Anterior cingulate cortex (tissue), 58 donors: ENCODE measurements at places on chromosomes 5 and 9.

DNA sequence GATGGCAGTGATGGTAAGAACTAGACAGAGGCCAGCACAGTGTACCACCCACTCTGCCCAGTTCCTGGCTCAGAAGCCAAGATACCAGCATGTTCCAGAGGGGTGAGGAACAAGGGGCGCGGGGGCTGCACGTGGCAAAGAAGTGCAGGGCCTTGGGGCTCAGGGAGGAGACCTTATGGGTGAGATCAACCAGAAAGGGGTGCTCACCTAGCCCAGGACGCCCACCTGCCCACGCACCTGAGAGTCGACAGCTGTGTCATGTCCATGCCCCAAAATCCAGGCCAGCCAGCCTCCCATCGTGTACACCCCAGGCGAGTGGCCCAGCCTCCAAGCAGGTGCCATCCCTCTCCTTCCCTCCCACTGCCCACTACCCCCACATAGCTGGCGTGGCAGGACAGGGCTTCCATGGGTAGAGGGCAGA is 34.9 kb downstream of the BICD2 start:
- no peak for DNase-seq

GRCh38 chr9:136499935-136500910 is 17.4 kb upstream of the SEC16A start:
- DNase-seq: no peak

- no peak for DNase-seq
Observed at GRCh38 chr9:20573023-20573422, 49.3 kb downstream of the MLLT3 start.

- DNase-seq: no peak
Observed at GRCh38 chr5:125786021-125786420, 637.2 kb upstream of the GRAMD2B start.

- no peak for DNase-seq
Observed at GRCh38 chr5:12110629-12111028, 206.4 kb upstream of the CTNND2 start.

GRCh38 chr5:143248822-143249579 is 154.5 kb downstream of the NR3C1 start:
- no peak for DNase-seq

DNA sequence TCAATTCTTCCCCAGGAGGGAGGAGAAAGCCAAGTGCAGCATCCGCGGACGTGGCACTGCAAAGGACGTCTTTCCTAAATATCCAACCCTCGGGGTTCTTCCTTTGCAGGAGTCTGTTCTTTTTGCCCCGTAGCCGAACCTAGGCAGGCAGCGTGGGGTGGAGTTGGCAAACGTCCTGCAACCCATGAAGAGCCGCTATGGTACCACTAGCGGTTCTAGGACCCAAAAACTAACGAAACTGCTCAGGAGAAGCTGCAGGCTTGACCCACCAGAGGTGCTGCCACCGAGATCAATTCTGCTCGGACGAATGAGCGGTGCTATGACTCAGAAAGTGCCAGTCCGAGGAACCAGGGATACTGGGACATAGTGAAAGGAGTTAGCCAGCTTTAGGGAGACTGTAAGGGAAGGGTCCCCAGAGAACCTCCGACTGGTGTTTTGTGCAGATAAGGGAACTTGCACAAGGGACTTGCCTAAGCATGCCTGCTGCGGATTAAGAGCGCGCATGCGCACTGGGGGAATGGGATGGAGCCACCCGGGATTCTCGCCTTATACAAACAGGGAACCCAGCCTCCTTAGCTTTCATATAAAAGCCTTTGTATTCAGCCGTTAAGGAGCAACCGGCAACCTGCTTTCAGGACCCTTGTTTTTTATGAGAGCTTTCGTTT is 32.7 kb downstream of the ANXA2R start:
- DNase-seq: peak; percentile 40

- DNase-seq: no peak
Observed at GRCh38 chr9:75935591-75935990, 45.1 kb downstream of the PCSK5 start.

DNA sequence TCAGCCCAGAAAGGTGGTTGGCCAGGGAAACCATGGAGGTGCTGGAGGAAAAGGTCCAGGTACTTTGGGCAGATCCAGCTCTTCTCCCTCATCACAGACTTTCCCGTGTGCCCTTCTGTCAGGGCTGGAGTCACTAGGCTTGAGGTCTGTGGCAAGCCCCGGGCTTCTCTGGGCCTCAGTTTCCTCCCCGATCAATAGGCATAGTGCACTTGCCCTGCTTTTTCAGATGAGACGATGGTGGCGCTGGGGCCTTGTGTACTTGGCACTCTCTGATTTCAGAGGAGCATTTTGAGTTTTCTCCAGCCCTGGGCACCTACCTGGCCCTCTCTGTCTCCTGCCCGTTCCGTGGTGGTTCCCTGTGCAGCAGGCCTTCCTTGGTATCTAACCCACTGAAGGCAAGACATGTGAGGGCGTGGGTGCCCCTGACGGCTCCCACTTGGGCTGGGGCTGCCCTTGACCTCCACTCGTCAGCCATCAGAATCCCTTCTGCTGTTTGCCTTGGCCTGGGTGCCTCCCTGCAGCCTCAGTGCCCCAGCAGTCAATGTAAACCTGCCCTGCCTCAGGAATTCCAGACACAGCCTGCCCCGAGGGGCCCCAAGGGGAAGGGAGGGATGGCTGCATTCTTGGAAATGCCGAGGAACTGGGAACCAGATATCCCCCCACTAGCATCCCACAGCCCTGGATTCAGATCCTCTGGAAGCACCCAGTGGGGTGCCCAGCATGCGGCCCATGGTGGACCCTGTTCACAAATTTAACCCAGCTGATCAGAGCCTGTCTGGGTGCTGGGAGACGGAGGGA is 66.3 kb upstream of the COL5A1 start:
- no peak for DNase-seq

DNA sequence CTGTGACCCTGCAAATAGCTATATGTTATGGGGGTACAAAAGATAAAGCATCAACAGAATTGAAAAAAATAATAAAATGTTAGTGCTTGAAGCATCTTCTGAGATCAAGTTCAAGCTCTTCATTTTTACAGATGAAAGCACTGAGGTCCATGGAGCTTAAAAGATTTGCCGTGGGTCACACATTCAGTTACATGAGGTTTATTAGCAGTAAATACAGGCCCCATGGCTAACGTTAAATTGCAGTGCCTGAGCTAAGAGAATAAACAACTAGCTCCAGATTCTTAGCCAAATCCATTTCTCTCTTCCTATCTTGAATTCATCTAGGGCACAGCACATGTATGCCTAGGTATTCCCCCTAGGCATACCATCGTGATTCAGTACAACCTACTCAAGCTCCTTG is 2052.7 kb upstream of the C9orf72 start:
- DNase-seq: no peak

- DNase-seq: no peak
Observed at GRCh38 chr5:168216989-168217388, 74.5 kb upstream of the WWC1 start.

DNA sequence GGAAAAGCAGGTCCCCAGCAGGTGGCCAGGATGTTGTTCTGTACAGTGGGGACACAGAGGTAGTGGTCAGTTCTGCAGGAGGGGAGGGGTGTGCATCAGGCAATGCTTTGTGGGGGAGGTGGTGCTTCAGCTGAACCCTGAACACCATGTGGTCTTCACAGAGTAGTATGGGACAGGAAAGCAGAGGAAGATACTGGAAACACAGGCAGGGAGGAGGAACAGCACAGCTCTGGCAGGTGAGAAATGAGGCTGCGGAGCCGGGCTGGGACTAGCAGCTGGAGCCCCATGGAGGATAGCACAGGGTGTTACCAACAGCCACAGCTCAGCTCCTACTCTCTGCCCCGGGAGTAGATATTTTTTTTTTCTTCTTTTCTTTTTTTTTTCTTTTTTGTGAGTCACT is 161.5 kb downstream of the ENTREP1 start:
- no peak for DNase-seq

GRCh38 chr5:63928451-63928850 is 33.8 kb downstream of the HTR1A start:
- DNase-seq: no peak

GRCh38 chr5:14767735-14768507 is 103.4 kb downstream of the OTULIN start:
- DNase-seq: no peak

DNA sequence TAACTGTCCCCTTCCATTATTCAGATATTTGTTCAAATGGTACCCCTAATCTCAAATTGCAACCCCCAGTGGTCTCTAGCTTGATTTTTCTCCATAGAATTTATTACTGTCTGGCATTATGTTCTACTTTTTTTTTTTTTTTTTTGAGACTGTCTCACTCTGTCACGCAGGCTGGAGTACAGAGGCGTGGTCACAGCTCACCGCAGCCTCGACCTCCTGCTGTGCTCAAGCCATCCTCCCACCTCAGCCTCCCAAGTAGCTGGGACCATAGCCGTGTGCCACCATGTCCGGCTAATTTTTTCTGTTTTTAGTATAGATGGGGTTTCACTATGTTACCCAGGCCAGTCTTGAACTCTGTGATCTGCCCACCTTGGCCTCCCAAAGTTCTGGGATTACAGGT is 2.0 kb upstream of the REEP5 start:
- no peak for DNase-seq

GRCh38 chr5:115460472-115460871 is 84.1 kb downstream of the FEM1C start:
- no peak for DNase-seq

- DNase-seq: peak; percentile 3
Observed at GRCh38 chr5:124806373-124807077, 60.1 kb upstream of the ZNF608 start.

DNA sequence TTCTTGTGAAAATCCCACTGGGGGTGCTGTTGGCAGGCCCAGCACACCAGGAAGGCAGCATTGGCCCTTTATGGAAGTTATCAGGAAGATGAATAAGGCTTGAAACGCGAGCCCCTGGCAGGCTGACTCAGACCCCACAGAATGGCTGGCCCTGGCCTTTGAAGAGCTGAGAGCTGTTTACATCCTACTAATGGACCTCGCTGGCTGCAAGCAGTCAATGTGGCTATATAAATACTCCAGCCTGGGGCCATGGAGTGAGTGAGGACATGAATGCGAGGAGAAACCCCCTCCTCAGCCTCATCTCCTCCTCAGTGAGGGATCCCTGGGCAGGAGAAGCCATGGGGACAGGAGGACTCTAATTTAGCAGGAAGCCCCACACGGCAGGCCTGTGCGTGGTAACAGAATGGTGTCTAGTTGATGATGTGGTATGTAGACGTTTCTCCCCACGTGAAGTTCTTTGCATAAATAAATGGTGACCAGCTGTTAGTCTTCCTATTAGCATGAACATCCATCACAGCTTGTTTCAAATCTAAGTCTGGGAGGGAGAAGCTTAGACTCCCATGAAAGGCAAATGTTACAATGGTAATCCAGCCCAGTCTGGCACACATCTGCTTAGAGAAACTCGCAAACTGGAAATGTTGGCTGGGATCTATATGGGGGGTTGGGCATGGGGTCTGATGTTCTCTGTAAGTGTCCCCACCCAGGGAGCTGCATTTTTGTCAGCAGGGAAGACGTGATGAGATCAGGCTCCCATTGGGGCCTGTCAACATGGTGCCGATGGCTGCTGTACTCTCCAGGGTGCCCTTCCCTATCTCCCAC is 175.1 kb upstream of the PITX1 start:
- DNase-seq: no peak

GRCh38 chr9:26462213-26462612 is 430.4 kb downstream of the CAAP1 start:
- no peak for DNase-seq

- DNase-seq: no peak
Observed at GRCh38 chr9:33468797-33469621, 4.7 kb downstream of the NOL6 start.

GRCh38 chr5:63555874-63556273 is 406.4 kb downstream of the HTR1A start:
- no peak for DNase-seq

- DNase-seq: no peak
Observed at GRCh38 chr5:10201223-10201868, 48.3 kb downstream of the ATPSCKMT start.

DNA sequence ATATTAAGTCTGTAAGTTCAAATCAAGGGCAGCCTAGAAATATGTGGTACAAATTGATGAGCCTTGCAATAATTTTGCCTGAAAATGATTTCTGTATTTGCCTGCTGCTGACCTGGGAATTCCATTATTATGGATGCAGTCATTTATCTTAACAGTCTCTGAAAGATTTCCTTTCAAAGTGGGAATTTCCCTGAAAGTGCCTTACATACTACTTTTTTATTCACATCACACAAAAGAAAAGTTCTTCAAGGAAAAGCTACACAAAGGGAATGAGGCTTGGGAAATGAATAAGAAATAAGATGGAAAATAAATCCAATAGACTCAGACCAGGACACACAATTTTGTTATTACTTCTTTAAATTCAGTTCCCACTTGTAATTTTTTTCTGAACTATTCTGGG is 537.8 kb upstream of the PTGER4 start:
- no peak for DNase-seq
